ENCODE measurements at places on chromosomes 1 and 21. TPM values are rescaled to one million over a fixed set of nuclear protein-coding genes. Genes with fewer than 3 reads are reported as not detected.

DNA sequence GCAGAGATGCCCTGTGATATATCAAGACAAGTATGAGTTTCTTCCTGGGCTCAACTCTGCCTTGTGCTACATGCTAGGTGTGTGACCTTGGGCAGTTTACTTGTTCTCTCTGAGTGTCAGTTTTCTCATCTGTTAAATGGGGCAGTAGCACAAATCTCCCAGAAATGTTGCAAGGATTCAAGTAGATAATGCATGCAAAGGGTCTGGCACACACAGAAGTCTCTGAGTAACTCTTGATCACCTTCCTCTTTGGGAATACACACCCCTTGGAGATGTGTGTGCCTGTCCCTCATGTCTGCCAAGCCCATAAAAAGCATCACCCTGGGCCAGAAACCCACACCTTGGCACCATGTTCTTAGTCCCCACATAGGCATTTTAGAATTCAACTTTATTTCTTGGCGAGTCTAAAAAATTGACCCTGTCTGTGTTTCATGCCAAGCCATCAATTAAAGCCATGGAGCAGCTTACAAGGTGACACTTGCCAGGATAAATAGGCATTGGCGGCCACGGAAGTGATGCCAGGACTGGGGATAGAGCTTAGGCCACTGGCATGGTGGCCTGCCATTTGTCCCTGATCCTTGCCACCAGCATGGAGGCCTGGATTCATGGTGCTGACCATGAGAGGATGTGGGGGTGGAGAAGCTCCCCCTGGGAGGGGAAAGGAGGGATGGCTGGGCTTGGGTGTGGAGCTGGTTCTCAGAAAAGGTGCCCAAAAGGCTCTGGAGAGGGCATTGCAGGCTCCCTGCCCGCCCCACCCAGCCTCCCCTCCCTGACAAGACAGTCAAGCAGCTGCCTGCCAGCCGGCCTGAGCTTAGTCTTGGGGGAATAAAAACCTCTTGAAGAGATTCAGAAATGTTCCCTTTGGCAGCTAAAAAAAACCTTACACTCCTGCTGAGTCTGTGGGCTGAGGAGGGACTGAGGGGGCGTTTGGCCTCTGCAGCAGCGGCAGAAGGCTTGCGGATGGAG lies 118.0 kb upstream of the IPO9 start:
- no peak for DNase-seq

Gene ANGPTL1
- not detected for total RNA-seq

GRCh38 chr1:222794656-222795474 lies 20.0 kb upstream of the DISP1 start:
- no peak for DNase-seq

DNA sequence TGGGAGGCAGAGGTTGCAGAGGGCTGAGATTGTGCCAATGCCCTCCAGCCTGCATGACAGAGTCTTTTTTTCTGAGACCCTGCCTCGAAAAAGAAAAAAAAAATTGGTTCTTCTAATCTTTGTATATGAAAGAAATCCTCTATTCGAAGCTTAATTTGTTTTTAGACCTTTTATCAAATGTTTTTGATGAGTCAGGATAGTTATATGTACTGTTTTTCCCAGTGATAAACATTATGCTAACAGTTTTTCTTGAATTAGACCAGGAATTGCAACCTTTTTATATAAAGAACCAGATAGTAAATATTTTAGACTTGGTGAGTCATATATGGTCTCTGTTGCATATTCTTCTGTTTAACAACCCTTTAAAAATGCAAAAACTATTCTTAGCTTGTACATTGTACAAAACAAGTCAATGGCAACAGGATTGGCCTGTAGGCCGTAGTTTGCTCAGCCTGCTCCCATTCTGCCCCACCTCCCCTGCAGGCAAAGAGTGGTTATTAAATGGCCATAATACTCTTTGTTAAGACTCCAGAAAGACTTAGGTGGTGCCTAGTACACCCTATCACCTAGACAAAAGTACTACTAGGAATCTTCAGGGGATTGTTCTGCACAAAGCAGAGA lies 45.2 kb downstream of the LYST start:
- DNase-seq: no peak

DNA sequence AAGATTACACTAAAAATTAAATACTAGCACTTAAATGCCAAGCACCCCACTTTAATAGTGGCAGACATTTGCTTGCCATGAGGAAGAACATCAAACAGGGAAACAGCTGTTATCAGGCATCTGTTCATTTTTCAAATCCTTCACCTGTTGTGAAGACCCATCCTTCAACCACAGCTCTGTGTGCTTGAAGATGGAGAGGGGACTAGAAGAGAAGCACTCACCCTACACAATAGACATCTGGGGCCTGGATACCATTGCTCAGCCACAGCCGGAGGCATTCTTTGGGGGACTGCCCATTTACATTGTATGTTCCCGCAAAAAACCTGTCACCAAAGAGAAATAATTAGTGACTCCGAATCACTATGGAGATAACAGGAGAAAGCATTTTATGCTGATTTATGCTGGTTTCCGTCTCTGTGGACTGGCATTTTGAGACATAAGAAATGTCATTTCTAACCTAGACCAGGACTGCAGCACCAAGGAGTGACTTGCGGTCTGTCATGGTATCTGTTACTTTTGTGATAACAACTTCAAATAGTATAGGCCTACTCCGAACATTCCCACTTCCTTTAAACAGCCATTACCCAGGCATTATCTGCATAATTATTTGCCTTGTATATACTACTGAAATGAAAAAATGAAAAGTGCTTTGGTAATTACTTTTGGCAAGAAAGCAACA lies 28.8 kb upstream of the MTF1 start:
- no peak for DNase-seq

DNA sequence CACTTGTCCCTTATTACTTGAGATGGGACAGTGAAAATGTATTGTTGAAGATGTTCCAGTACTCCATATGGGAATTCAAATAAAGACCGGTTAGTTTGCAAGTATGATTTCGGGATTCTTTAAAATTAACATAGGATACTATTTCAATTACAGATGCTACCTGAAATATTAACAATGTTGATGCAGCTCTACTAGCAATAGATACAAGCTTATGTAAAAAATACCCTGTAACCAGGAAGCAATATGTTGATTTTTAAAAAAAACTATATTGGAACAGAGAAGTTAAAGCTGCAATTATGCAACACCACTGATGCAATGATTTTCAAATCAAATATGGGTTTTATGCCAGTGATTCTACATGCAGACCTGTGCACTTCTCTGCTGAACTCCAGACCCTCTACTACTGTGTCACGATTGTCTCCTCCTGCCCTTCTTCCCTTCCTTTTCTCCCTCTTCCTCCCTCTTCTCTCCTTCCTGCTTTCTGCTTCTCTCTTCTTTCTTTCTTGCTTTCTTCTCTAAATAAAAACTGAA lies 179.2 kb downstream of the ATP6V1G3 start:
- DNase-seq: no peak

Gene OR2L2
- total RNA-seq: not detected

DNA sequence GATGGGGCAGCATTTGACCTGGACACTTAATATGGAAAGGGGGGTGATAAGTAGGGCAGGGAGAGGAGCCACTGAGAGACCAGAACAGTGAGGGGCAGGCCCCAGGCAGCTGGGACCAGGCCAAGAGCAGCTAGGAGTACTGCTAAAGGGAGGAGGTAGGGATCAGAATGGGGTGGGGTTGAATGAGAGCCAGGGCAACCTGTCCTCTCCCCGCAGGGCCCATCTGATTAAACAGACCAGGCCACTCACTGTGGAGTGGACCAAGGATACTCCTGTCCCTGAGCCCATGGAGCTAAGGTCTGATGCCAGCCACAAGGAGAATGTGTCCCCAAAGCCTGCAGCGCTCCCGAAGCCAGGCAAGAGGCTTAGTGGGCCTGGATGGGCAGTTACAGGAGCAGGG lies 2.1 kb downstream of the C1orf167 start:
- no peak for DNase-seq

- no peak for DNase-seq
Measured at GRCh38 chr1:234533034-234533891, 54.3 kb upstream of the TARBP1 start.

Gene C1orf141
- total RNA-seq: not detected

GRCh38 chr21:31383770-31384169 lies 39.7 kb upstream of the TIAM1 start:
- DNase-seq: no peak

DNA sequence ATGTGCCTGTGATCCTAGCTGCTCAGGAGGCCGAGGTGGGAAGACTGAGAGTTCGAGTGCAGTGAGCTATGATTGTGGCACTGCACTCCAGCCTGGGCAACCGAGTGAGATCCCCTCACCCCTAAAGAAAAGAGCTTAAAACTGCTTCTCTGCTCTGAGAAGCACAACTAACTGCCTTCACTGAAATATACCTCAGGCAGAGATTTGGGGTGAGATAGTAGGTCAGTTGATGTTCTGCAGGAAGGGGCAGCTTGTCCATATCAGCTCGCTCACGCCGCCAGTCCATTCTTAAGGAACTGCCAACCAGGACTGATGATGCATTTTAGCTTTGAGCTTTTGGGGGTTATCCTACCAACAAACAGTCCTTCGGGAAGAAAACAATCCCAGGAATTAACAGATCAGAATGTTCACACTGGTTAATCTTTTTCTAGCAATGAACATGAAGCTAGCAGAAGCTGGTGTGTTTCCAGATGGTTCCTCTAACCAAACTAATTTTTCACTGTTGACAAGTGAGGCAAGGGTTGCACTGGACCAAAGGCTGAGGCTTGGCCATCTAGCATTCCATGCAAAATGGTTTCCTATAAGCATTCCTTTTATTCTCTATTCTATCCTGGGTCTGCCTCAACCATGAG lies 31.6 kb downstream of the LHX4 start:
- DNase-seq: no peak
